Activated CD8-positive, alpha-beta memory T cell treated with anti-CD3 and anti-CD28 coated beads for 1 hour (primary cell): ENCODE measurements at places on chromosomes 3 and 15.

DNA sequence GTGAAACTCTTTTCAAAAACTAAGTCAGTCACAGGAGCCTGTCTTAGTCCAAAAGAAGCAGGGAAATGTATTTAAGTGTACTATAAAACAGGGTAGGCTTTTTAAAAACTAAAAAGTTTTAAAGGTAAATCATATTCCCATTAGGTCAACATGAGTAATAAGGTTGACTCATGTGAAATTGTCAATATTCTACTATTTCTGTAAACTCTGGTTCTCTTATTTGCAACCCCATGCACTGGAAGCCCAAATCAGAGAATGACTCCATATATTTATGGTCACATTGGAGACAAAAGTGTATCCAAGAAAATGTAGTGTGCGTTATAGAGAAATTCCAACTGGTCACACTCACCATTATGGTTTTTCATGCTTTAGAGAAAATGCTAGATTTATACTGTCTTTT lies 600.3 kb upstream of the TGFBR2 start:
- no peak for DNase-seq

GRCh38 chr3:72681598-72681997 lies 166.6 kb downstream of the SHQ1 start:
- DNase-seq: no peak

GRCh38 chr3:141076797-141077571 lies 25.8 kb downstream of the SPSB4 start:
- DNase-seq: no peak

- no peak for DNase-seq
Measured at GRCh38 chr3:196186651-196187573, 24.3 kb downstream of the ZDHHC19 start.

DNA sequence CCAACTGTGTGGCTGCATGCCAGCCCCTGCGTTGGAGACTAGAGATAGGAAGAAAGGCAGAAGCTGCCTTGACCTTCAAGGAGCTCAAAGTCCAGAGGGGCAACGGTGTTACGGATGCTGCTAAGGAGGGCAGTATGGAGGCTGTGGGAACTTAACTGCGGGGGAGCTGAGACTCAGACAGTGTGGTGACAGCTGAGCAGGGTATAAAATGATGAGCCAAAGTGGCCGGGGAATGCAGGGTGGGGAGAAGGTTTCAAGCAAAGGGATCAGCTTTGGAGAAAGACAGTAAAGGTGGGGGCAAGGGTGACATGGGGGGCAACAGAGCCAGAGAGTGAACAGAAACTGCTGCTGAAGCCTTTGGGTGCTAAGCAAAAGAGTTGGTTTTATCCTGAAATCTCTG lies 6.2 kb upstream of the CYP1A2 start:
- no peak for DNase-seq
